Pancreas (tissue), 10 donors: ENCODE measurements at places on chromosomes 6 and 20. TPM values are rescaled to one million over a fixed set of nuclear protein-coding genes. Genes with fewer than 3 reads are reported as not detected.

The PBOV1 gene
- not detected for total RNA-seq

The PGBD1 gene
- total RNA-seq = 0.60 TPM

The RNF39 gene
- 1.3 TPM for total RNA-seq

The SRXN1 gene
- total RNA-seq = 8.1 TPM

The LY6G6D gene
- not detected for total RNA-seq

The ANKRD66 gene
- not detected for total RNA-seq

The SULF2 gene
- 4.5 TPM for total RNA-seq

The FAXC gene
- 1.5 TPM for total RNA-seq

The ZNF391 gene
- total RNA-seq = 1.9 TPM

The SPATA25 gene
- 0.83 TPM for total RNA-seq

The HLA-DQA1 gene
- 7.6 TPM for total RNA-seq

The KCNK17 gene
- 1.1 TPM for total RNA-seq

The NFS1 gene
- 16.8 TPM for total RNA-seq

The RIPPLY2 gene
- 0.22 TPM for total RNA-seq

The DEFB132 gene
- total RNA-seq = not detected

The BMP7 gene
- total RNA-seq = 0.47 TPM

The MLN gene
- not detected for total RNA-seq

The DLK2 gene
- not detected for total RNA-seq

The SEL1L2 gene
- total RNA-seq = not detected

The F13A1 gene
- total RNA-seq = 46.9 TPM

The SLC32A1 gene
- not detected for total RNA-seq

The TNFRSF6B gene
- 1.9 TPM for total RNA-seq

The CALHM4 gene
- not detected for total RNA-seq

The PNLDC1 gene
- total RNA-seq = 0.21 TPM

The NKAIN4 gene
- not detected for total RNA-seq

The SPAG4 gene
- 65.9 TPM for total RNA-seq
